ENCODE measurements at places on chromosomes 12 and 14.
A peak's percentile ranks its signal among the peaks of the same experiment; 100 is the strongest.

GRCh38 chr14:50230401-50230700 is 1.0 kb downstream of the SOS2 start:
- DNase-seq: peak; percentile 2

DNA sequence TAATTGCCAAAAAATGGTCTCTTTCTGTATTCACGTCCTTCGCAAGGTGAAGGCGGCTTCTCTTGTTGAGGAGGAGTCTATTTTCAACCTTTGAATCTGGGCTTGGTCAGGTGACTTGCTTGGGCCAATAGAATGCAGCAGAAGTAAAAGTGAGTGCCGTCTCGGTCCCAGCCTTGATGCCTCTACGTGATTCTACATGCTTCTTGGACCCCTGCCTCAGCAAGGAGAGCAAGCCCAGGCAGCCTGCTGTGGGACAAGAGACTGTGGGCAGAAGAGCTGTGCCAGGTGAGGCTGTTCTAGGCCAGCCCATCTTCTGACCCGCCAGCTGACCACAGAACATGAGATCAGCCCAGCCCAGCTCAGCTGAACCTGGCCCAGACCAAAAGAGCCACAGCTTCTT is 39.1 kb upstream of the CCDC63 start:
- no peak for DNase-seq

DNA sequence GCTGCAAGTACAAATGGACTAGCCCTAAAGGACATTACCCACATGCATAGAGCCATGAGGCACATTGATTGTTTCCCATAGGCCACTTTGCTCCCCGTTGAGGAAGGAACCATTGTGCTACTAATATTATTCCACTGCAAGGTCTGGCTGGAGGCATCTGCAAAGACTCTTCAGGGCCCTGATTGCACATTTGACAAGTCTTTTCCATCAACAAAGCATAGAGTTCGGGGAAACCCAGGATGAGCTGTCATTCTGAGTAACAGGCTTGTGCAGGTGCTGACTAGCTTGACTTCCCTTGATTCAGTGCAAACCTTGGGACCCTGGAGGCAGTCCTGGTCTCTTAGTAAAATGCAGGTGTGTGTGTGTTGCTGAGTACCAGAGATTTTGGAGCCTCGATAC is 73.8 kb downstream of the SUSD6 start:
- DNase-seq: no peak

GRCh38 chr12:95197636-95198035 is 19.6 kb downstream of the FGD6 start:
- DNase-seq: no peak

DNA sequence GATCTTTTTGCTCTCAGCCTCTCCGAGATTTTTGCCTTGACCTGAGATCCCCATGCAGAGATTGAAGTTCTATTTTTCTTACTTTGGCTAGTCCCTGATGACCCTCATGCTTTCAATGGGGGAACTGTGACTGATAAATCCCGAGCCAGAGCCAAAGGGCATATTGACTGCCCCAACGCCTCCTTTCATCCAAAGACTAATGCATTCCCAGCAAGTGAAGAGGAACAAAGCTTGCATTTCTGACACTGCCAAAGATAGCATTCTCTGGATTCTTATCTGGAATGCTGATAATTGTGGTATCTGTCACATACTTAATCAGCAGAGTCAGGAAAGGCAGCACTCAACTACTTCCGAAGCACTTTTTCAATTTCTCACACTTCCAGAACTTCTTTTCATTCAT is 152.3 kb upstream of the EGLN3 start:
- no peak for DNase-seq

DNA sequence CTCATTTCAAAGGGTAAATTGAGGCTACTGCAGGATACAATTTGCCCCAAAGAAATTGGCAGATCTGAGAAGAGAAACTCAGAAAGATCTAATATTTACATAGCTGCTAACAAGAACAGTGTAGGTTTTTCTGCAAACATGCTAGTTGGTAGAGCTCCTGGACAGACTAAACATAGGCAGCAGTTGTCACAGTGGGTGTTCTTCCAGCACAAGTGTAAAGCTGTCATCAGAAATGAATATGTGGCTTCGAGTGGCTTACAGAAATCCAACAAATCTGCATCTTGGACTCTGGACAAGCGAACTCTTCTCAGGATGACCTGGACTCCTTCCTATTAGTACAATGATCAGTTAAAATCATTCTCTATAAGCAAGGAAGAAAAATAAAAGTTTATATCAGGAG is 5.9 kb downstream of the CBX5 start:
- no peak for DNase-seq

- no peak for DNase-seq
Measured at GRCh38 chr12:52175371-52176350, 16.2 kb downstream of the KRT80 start.

DNA sequence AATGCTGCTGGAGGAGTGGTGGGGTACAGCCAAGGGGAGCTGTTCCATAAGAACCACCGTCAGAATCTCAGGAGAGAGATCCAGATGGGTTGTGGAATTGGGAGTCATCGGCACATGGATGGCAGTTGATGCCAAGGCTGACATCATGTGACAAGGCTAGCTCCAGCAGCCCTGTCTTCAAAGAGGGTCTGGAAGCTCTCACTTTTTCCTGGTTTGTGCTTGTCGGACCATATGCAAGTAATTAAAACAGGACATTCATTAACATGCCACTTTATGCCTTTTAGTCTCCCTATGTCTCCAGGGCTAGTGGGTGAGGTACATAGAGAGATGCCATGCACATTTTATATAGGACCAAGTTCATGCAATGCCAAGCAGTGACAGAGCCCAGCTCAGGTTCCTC is 211.8 kb downstream of the CRADD start:
- no peak for DNase-seq

DNA sequence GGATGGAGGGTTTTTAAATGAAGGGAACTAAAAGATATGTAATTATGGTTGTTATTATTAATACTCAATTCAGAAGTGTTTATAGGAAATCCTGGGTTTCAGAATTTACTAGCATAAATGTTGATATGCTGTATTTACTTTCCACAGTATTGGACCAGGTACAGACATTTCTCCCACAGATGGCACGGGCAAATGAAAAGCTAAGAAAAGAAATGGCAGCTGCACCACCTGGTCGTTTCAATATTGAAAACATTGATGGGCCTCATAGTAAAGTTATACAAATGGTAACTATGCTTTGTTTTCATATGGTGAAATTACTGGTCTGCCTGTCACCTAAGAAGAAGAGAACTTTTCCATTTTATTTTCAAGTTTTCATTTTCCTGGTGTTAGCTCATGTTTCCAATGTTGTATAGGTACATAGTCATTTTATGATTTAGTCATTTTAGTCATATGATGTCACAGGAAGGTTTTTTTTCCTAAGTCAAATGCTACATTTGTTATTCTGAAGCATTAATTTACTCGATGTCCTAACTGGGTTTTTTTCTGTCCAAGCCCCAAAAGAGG is 5.5 kb downstream of the NOPCHAP1 start:
- no peak for DNase-seq

DNA sequence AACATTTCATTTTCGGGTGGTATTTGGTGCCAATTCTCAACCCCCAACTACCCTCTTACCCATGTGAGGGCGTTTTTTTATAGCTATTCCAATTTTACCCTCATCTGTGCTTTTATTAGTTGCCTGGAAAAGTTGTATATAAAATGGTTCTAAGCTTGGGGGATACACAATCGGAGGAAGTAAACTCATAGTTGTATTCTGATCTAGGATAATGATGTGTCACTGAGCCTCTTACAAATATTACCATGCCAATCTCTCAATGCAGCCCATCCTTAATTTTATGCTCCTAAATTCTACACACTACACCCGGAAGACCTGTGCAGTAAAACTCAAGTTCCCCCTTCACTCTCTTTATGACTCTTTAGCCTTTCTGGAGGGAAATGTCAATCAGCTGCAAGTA is 1206.5 kb upstream of the FLRT2 start:
- no peak for DNase-seq

DNA sequence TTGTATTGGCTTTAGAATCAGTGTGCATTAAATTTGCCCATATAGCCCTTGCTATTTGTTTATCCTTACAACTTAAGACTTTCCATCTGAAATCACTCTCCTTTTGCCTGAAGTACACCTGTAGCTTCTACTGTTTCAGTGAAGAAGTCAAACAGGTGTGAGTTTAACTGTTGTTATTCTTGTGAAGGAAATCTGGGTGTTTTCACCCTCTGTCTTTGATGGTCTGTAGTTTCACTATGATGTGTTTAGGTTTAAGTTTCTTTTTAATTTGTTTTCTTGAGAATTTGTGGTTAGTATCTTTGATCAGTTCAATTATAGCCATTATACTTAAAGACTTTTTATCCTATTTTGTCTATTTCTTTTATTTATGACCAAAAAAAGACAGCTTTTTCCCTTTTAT is 68.9 kb upstream of the BBS10 start:
- DNase-seq: no peak

DNA sequence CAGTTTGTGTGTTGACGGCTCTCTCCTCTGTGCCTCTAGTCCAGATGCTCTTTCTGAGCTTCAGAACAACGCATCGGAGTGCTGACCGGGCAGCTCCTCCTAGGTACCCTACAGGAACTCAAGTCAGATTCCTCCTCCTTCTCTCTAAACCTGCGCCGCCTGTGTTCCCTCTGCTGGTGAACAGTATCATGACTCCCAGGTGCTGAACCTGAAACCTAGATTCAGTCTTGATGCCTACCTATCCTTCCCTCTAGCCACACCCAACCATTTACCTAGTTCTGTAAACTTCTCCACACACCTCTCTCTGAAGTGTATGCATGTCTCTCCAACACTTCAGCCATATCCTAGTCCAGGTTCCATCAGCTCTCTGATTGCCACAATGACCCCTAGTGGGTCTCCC is 112.7 kb downstream of the EFCAB11 start:
- DNase-seq: no peak

DNA sequence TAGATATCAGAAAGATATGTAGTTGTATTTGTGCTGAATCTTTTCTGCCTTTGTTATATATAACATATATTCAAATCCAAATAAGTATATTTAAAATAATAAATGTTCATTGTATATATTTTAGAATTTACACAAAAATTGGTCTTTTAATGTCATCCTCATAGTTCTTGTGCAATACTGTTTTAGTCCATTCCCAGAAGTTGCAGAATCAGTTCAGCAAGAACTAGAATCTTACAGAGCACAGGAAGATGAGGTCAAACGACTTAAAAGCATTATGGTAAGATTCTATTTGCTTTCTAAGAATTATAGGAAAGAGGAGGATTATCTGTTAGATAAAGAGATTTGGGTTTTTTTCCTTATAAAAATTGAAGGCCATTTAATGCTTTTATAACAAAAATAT is 51.0 kb downstream of the SCFD1 start:
- no peak for DNase-seq
